Stimulated activated CD4-positive, alpha-beta T cell treated with anti-CD3 and anti-CD28 coated beads, Interleukin-15, amount 100 ng/mL, for 48 hours (primary cell): ENCODE measurements at places on chromosomes 5 and 9.

GRCh38 chr5:17180864-17181723 is 36.3 kb upstream of the BASP1 start:
- DNase-seq, result peak; percentile 5

GRCh38 chr9:129726322-129727160 is 26.3 kb downstream of the PTGES start:
- peak; percentile 53 for DNase-seq

- DNase-seq, result peak; percentile 27
These were observed 674 bp downstream of the TMEM38B start for GRCh38 chr9:105694848-105695581.

- DNase-seq, result no peak
These were observed 12.0 kb upstream of the THG1L start for GRCh38 chr5:157719245-157719644.

DNA sequence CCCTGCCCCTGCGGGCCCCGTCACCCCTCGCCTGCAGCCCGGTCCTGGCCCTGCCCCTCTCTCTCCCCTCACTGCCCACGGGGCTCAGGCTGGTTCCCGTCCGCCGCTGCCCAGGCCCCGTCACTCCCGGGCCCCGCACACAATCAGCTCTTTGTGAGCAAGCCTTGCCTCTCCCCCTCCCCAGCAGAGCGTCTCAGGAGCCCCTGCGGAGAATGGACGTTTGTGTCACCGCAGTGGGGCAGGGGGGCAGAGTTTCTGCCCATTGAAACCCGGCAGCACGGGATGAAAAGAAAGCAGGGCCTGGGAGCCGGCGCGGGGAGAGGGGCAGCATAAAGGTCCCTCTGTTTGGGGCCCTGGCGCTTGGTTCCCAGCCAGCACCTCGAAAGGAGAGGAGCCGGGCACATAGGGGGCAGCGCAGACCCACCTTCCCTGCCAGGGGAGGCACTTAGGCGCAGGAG is 13.5 kb upstream of the NUP214 start:
- DNase-seq, result no peak

DNA sequence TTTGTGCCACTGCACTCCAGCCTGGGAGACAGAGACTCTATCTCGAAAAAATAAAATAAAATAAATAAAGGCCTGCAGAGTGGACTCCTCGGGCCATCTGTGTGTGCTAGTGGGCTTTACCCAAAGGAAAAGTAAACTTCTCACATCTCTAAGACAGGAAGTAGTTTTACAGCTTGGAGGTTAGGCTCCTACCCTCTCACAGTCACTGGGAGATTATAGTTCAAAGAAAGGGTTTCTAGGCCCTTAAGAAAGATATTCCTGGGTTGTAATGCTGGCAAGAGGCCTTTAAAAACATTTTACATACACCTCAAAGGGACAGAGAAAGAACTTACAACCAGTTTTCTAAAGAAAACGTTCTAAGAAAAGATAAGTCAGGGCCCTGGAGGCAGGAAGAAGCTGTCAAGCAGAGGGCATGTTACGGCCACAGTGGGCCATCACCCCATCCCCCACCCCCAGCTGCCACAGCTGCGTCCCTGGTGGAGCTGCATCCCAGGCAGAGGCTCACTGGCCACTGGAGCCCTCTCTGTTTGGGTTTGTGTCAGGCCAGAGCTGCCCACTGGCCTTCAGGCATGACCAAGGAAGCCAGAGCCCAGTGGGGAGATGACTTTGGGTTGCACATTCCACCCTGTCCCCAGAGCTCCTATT is 78.1 kb upstream of the CDK20 start:
- no peak for DNase-seq

- DNase-seq, result no peak
These were observed 21.0 kb upstream of the ALDH1B1 start for GRCh38 chr9:38371495-38371894.

DNA sequence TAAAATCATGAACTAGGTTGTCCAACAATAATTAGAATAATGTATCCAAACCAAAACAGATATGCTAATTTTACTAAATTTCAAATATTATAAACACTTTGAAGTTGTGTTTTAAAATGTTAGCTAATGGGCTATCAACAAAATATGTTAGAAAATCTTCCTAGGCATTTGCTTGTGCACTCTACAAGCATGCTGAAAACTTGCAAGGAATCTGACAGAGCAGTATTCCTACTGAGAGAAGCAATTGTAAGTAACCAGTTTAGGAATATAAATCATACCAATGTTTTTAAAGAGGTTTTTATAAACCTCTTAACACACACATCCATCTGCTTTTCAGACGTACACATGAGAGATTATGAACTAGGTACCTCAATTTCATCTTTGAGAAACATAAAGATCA is 228.4 kb upstream of the TBCA start:
- no peak for DNase-seq

DNA sequence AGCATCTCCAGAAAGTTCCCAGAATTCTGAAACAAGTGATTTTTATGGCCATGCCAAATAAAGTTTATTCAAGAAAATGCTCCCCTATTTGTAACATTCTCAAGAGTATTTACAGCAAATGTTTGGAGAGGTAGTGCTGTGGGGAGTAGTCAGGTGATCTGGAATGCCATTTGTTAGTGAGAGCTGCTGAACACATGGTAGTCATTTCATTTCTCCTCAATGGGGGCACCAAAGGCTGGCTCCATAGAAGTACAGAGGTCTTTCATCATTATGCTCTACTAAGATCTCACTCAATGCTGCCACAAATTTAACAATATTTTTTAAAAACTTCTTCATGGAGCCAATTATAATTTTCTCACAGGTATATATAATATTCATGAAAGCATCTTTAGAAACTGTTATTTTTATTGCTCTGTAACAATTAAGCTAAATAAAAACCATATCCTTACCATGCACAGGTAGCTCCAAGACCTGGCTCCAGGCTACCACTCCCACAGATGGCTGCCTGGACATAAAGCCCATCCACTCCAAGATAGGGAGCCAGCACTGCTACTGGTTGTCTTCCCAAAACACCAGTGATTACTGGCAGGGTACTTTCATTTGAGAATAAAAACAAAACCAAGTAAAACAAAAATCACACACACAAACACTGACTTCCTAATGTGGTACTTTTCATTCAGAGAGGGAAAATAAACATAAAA is 200.8 kb downstream of the PLK2 start:
- no peak for DNase-seq

DNA sequence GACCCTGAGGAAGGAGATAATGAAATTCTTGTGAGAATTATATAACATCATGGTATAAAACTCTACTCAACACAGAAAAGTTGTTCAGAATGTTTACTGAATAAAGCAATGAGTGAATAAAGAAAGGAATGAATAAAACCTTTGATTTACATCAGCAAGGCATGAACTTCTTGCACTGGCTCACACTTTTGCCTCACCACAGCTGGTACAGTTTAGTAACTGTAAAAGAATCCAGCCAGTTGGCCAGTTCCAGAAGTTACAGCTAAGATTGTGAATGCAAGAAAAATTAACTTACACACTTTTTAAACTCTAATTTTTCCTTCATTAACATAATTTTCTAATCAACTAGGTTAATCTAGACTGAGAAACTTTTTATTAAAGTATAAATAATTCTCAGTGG is 490.9 kb downstream of the NFIB start:
- DNase-seq, result no peak

GRCh38 chr9:26656003-26656870 is 236.4 kb downstream of the CAAP1 start:
- no peak for DNase-seq

- no peak for DNase-seq
These were observed 139.6 kb downstream of the MTX3 start for GRCh38 chr5:79851391-79851863.

DNA sequence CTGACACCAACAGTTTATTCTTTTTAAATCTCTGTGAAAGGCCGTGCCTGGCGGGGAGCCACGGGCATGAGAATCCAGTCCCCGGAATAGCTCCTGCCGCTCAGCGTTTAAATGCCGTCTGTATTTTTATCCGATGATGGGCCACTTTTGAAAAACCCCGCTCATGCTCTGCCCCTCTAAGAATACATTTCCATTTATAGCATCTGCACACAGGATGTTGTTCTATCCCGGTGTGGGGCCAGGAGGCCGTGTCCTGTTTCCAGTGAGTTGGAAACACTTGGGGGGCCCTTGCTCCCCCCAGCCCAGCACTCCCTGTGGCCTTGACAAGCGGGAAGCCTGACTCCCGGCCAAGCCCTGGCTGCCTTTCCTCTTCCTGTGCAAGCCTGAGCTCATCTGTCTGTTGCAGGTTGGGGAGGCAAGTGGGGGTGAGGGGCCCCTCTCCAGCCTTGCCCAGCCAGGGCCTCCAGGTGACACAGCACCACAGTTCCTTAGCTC is 39.0 kb downstream of the ERGIC1 start:
- DNase-seq, result no peak

GRCh38 chr5:78648359-78649210 is at the start of gene LHFPL2:
Gene LHFPL2 (minus strand): TSS chr5:78648772. CDS start chr5:78510213, 138,559 bp downstream.
- no peak for DNase-seq

- no peak for DNase-seq
These were observed 176.3 kb downstream of the TMEM161B start for GRCh38 chr5:88092358-88092757.

DNA sequence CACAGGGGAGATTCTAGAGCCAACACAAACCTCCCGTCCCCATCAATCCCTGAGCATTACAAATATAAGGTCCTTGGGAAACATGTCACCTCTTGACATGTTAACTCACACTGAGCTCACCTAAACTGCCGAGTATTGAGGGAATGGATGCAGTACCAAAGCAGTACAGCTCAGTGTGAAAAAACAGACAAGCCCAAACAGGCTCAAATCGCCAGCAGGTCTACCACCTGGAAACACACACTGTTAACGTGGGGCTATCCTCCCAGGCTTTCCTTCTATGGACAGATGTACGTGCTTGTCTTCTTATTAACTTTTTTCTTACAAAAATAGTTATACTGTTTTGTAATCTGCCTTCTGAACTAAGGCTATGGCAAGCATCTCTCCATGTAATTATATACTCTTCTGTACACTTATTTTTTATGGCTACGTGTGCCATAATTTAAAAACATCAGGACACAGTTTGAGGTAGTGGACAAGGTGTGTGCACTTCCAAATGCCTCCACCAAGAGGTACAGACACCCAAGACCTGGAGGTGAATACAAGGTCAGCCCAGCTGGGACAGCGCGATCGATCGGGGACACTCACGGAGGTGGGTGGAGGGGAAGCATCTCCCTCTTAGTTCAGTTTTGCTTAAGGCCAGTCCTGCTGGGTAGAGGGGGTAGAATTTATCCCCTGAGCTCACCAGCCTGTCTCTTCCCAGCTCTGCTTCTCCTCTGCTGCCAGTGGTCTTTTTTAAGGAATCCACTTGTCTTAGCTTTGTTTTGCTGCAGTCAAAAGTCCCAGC is 76.5 kb downstream of the DAP start:
- no peak for DNase-seq

GRCh38 chr5:179227229-179227579 is 118.1 kb downstream of the ADAMTS2 start:
- no peak for DNase-seq

GRCh38 chr9:97502222-97502983 is 937 bp downstream of the TMOD1 start:
- DNase-seq, result no peak

DNA sequence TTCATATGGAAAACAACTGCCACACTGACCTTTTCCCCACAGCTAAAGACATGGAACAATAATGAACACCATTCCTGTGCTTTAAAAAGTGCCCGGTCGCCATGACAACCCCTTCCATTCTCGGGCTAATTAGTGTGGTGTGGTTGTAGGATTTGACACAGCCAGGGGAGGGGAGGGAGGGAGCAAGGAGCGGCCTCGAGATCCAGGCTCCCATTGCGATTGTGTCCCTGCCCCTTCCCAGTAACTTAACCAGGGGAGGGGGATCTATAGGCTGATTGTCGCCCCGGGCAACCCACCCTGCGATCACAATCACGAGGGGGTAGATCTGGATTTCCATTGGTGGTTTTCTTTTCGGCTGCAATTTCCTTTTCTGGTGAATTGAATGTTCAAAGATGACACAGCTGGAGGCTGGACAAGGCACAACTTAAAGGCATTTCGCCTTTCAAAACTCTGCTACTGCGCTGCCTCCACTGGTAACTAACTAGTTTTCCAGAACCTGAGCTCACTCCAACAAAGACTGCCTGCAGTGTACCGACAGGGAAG is 96.7 kb upstream of the RETREG1 start:
- no peak for DNase-seq

DNA sequence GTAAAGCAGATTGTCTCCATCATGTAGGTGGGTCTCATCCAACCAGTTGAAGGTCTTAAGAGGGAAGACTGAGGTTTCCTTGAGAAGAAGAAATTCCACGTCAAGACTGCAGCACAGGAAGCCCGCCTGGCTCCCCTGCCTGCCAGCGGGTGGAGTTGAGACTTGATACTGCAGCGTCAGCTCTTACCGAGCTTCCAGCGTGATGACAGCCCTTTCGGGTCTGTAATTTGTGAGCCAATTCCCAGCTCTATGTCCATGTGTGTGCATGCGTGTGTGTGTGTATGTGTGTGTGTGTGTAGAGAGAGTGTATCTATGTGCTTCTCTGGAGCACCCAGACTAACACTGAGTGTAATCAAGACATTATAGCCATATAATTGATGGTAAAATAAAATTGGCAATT is 379.7 kb upstream of the IRX2 start:
- no peak for DNase-seq

DNA sequence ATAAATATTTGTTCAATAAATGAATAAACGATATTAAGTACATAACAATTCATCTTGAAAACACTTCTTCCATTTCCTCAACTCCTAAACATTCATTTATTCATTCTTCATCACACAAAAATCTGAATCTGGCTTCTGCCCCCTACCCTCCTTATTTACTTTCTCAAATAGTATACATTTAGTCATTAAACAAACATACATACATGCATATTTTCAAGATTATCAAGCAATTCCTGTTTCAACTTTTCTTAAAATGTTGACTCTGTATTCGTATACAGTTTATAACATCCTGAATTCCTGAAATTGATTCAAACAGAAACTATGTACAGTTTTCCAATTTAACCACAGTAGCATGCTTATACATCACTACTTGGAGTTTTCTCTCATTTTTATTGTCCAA is 129.0 kb downstream of the MUSK start:
- no peak for DNase-seq

GRCh38 chr5:129652349-129653056 is 95.4 kb upstream of the MINAR2 start:
- DNase-seq, result no peak

DNA sequence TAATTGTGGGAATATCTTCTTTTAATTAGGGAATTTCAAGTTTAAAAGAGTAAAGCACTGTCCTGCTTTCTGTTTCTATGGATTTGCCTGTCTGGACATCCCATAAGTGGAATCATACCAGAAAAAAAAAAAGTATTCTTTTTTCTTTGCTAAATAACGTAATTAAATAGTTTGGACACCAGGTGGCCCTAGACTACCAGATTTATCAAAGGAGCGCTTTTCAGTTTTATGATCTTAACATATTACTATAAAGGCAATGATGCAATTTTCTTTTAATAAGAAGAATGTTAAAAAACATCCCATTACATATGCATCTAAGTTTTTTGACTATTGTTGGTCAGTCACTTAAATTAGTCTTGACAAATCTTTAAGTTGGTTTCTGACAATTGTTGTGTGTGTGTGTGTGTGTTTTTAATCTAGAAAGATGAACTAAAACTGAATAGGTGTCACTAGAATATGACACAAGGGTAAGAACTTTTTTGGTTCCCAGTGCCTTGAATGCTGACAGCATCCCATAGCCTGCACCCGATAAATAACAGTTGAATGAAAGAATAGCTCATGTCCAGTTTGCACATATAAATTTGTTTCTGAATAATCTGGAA is 49.5 kb downstream of the C5orf22 start:
- DNase-seq, result no peak
